Kidney (tissue), 22 donors: ENCODE measurements at places on chromosomes 4 and X.

DNA sequence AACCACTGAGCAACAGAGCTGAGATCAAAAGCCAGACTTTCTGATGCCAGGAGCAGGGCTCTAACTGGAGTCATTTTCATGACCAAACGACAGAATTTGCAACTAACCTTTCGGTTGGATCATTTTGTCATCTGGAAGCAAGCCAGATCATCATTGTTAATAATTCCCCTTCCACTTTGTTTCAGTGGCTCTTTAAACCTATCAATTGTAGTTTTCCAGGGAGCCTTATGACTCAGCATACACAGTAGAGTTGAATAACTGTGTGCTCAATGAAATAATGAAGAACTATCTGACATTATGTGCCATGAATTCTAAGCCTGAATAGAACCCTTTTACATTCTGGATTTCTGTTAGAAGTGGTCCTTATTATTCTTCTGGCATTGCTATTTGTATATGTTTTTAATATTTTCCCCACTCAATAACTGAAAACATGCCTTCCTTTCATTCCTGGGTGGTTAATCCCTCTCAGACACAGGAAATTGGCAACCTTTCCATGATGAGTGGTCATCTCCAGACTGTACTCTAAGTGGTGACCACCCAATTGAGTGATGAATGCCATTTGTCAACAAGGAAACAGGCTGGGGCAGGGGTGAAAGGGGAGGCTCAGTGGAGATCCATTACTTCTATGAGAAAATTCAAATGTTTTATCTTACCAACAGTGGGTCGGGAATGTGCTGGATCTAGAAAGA is 431.8 kb downstream of the BCOR start:
- DNase-seq, result no peak

GRCh38 chr4:59570860-59571476 is 1629.2 kb upstream of the ADGRL3 start:
- DNase-seq, result no peak

DNA sequence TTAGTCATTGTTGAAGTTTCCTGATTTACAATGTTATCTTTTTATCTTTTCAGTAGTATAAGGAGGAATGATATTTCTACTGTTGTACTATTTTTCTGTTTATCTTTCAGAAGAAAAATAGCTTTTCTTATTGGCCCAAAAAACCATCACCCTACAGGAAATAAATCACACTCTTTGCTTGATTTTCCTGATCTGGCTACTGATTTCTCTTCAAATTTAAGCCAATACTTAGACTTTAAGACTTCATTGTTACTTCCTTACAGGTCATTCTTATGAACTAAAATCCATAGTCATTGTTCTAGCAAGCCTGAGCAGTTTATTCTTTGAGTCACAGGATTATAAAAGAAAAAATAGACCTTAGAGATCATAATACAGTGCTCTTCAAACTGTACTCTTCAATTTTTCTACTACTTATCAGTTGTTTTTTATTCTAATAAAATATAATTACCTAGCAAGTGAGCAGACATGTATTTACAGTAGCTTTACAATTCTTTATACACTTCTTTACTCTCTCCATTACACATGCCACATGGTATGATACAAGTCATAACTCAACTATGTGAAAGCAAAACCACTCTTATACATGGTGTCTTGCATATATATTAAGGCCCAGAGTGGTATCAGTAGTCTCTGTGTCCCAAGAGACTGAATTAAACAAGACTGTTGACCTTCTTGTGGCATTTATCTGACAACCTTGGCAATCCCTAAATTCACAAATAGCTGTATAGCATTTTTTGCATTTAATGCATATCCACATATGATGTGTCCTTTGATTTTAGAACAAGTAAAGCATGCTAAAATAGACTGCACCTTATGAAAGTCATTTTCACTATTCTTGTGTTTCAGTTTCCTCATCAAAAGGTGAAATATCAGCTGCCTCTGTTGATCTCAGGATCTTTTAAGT is 47.9 kb downstream of the TET2 start:
- DNase-seq, result no peak

DNA sequence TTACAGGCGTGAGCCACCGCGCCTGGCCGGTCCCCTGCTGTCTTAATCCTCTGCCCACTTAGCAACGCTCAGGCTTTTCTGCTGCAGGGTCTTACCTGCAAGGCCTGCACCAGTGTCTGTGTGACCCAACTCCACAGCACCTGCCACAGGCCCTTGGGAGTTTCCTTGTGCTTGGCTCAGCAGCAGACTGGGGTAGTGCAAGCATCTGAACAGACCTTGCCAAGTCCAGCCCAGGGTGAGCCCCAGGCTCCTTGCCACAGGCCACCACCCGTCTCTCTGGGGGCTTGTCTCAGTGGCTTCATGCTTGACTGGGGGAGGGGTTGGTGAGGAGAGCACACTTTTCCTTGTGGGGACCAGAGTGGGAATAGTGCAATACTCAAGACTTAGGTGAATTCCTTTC is 87.0 kb downstream of the FAM193A start:
- DNase-seq, result no peak

DNA sequence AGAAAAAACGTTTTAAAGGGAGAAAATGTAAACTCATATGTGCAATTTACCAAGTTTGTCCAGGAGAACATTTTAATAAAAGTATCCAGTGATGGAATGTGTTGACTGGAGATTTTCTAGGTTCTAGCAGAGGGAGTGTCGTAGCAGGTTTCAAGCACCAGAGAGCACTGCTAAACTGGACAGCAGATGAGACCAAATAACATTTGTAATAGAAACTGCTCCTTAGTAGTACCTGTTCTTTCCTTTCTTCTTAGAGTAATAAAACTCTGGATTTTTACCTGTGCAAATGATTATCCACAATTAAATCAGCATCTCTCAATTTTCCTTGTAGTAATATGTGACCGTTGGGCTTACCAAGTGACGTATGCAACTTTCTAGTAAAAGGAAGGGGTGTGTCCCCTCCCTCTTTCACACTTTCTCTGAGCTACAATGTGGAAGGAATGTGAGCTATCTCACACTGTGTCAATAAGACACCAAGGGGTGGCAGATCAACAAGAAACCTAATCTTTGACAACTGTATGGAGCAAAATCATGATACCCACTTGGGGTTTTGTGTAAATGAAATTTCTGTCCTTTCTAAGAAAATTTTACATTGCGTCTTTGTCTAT is 9.5 kb downstream of the HPGDS start:
- no peak for DNase-seq

GRCh38 chrX:153719238-153719637 is 4.9 kb downstream of the BCAP31 start:
- DNase-seq, result no peak
